Bronchus fibroblast of lung (primary cell): ENCODE measurements at places on chromosomes 7 and 10. TPM values are rescaled to one million over a fixed set of nuclear protein-coding genes. Genes with fewer than 3 reads are reported as not detected.

OR2A1 gene
- total RNA-seq: under 0.01 TPM in 2 replicates

ANKRD61 gene
- total RNA-seq: 0.15 TPM in 1 of 2 replicates, not detected in the other

IKZF1 gene
- total RNA-seq: not detected in 2 replicates

WIPF3 gene
- under 0.01 TPM in 1 of 2 replicates, not detected in the other for total RNA-seq

HTR5A gene
- total RNA-seq: not detected in 2 replicates

ZNF316 gene
- 6.4 and 7.6 TPM in 2 replicates for total RNA-seq

DNAJC1 gene
- 24.7 and 54.6 TPM in 2 replicates for total RNA-seq

PITX3 gene
- total RNA-seq: not detected in 2 replicates

PNLIPRP1 gene
- not detected in 2 replicates for total RNA-seq

GDF2 gene
- total RNA-seq: not detected in 2 replicates

SUN1 gene
- 99.0 and 124 TPM in 2 replicates for total RNA-seq

MYL7 gene
- not detected in 2 replicates for total RNA-seq

SND1 gene
- total RNA-seq: 158 and 173 TPM in 2 replicates

PTF1A gene
- not detected in 2 replicates for total RNA-seq

SPDYE9 gene
- total RNA-seq: not detected in 2 replicates

CUBN gene
- 0.17 and 0.89 TPM in 2 replicates for total RNA-seq

NOC3L gene
- 14.9 and 18.7 TPM in 2 replicates for total RNA-seq

MMD2 gene
- total RNA-seq: not detected in 2 replicates

CD36 gene
- total RNA-seq: 0.15 TPM in 1 of 2 replicates, not detected in the other

SMKR1 gene
- total RNA-seq: 0.17 TPM in 1 of 2 replicates, not detected in the other

LDB1 gene
- total RNA-seq: 29.6 and 34.3 TPM in 2 replicates

NAPEPLD gene
- 1.2 and 1.3 TPM in 2 replicates for total RNA-seq

THSD7A gene
- total RNA-seq: 0.15 and 0.17 TPM in 2 replicates

EPHA1 gene
- total RNA-seq: 0.15 and 0.17 TPM in 2 replicates

WEE2 gene
- total RNA-seq: not detected in 2 replicates

PSMG3 gene
- 52.5 and 61.7 TPM in 2 replicates for total RNA-seq

PRSS2 gene
- 0.15 and 0.34 TPM in 2 replicates for total RNA-seq

VPS26A gene
- total RNA-seq: 12.6 and 15.6 TPM in 2 replicates

ALOX5 gene
- total RNA-seq: not detected in 2 replicates

LRCH4 gene
- total RNA-seq: 34.2 and 58.7 TPM in 2 replicates

FKBP6 gene
- not detected in 2 replicates for total RNA-seq

RP9 gene
- 8.4 and 10.0 TPM in 2 replicates for total RNA-seq

SLC26A3 gene
- not detected in 2 replicates for total RNA-seq

DDIT4 gene
- total RNA-seq: 359 and 421 TPM in 2 replicates

NRAP gene
- not detected in 2 replicates for total RNA-seq
